ENCODE measurements at places on chromosomes 1 and 21.

GRCh38 chr1:7526867-7527732 is 244.0 kb upstream of the VAMP3 start:
- DNase-seq: no peak

DNA sequence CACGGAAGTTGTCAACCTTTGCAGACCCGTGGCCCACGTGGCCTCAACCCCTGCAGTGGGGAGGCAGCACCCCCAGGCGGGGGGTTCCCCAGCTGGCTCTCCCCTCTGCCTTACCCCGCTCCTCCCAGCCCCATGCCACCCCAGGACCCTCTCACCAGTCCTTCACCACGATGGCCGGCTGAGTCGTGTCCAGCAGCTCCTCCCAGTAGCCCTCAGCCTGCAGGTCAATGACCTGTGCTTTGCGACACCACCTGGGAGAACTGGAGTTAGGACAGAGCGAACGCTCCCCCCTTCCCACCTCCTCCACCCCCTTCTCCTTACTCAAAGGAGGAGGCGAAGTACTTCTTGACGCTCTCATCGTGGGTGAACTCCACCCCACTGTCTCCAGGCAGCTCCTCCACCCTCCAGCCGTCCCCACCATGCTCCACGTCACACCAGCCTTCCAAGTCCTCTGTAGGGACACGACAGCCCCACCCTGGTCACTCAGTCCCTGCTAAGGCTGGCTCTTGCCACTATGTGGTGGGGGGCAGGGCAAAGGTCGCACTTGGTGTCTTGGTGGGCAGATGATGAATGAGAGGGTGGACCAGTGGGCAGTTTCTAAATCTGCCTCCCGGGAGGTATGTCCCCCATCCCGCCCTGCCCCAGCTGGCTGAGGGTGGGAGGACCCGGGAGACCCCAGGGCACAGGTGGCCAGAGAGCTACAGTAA is 4.5 kb downstream of the FBXO2 start:
- no peak for DNase-seq

DNA sequence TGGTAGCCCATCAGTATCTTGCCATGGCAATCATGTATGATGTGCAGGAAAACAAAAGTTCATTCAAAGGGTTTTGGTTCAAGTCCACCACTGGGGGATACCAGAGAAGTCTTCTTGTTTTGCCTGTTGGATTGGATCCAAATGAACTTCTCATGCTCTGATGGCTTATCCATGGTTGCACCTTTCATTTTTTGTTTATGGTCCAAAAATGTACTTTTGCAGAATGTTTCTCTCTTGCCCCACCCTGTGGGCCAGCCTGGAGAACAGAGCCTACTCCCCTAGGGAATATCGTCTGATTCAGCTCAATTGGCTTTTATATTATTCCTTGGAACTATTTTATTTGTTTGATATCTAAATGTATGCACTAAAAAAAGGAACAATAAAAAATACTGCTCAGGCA is 20.1 kb upstream of the CLCA1 start:
- DNase-seq: no peak

DNA sequence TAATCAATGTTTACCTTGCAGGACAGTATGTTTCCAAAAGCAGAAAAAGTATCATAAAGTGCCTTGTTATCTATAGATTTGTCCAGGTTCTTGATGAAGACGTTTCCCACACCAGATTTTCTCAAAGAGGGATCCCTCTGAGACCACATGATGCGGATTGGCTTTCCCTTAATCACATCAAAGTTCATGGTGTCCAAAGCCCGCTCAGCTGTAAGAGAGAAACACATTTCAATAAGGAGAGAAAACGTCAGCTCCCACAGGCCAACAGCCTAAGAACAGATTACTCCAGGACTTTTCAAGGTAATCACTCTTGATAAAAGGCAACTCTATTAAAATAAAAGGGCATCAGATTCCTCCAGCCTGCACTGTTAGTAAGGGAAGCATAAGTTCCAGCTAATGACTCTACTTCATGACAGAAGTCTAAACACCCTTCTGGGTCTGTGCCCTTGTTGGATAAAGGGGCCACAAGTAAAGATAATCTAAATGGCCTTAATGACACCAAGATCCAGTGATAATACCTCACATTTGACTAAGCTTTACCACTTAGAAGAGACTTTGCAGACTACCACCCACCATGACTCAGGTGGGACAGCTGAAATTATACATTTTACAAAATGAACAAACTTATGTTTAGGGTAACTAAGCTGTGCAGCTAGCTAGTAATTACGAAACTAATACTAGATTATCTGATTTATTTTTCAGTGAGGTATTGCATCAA is 4.1 kb downstream of the PABPC4 start:
- DNase-seq: no peak

GRCh38 chr1:119310301-119310700 is 58.3 kb upstream of the HAO2 start:
- no peak for DNase-seq

GRCh38 chr21:38234395-38235142 is 22.2 kb upstream of the KCNJ15 start:
- DNase-seq: no peak

- DNase-seq: no peak
Measured at GRCh38 chr1:198121056-198121826, 35.6 kb upstream of the NEK7 start.

- DNase-seq: no peak
Measured at GRCh38 chr1:2251786-2252185, 23.7 kb downstream of the SKI start.

- DNase-seq: no peak
Measured at GRCh38 chr1:209433649-209434031, 149.9 kb upstream of the CAMK1G start.

- DNase-seq: peak; percentile 24
Measured at GRCh38 chr21:31629972-31630711, 29.4 kb upstream of the SOD1 start.

GRCh38 chr1:185453496-185454192 is 136.6 kb upstream of the IVNS1ABP start:
- DNase-seq: no peak

DNA sequence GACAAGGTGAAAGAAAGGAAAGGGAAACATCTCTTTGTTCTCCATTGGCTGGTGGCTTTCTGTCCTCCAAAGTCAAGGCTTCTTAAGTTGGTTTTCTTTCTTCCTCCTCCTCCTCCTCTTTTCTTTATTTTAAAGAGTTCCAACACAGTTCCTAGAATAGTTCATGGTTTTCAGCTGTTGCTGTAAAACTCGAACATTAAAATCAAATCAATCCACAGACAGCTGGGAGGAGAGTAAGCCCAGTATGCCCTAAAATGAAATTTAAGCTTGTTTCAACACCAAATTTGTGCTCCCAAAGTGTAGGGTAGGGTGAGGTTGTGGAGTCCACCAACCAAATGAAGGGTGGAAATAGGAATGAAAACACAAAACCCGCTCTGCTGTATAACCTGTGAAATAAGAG is 10.5 kb upstream of the CPLANE2 start:
- no peak for DNase-seq

DNA sequence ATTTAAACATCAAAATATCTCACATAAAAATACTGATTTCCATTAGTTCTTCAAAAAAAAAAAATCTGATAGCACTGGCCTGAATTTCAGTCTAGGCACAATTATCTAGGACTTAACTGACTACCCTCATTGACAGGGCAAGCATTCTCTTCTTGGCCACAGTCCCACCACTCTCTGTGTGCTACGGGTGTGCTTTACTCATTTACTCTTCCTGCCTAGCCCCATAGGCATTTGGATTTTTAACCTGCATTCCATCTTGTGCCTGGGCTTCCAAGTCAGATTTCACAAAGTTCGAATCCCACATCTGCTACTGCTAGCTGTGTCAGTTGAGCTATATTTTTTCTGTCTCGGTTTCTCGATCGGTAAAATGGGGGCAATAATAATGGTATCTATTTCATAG is 38.0 kb downstream of the PTPN14 start:
- no peak for DNase-seq

DNA sequence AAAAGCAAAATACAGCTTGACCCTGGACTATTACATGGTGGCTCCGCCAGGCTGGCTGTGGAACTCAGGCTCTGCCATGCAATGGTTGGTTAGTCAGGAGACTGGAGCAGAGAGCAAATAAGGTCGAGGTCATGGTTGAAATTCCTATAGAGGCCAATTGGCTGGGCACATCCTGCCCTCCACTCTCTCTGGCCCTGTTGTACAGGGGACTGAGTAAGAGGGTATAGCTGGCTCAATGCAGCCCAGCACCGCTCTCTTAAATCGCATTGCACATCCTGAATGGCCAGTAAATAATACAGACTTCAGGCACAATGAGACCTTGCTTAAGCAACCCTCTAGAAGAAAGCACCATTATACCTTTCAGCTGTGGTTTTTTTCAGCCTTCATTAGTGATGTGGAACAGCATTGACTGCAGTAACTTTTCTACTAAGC is 59.3 kb upstream of the PPP2R5A start:
- DNase-seq: no peak

DNA sequence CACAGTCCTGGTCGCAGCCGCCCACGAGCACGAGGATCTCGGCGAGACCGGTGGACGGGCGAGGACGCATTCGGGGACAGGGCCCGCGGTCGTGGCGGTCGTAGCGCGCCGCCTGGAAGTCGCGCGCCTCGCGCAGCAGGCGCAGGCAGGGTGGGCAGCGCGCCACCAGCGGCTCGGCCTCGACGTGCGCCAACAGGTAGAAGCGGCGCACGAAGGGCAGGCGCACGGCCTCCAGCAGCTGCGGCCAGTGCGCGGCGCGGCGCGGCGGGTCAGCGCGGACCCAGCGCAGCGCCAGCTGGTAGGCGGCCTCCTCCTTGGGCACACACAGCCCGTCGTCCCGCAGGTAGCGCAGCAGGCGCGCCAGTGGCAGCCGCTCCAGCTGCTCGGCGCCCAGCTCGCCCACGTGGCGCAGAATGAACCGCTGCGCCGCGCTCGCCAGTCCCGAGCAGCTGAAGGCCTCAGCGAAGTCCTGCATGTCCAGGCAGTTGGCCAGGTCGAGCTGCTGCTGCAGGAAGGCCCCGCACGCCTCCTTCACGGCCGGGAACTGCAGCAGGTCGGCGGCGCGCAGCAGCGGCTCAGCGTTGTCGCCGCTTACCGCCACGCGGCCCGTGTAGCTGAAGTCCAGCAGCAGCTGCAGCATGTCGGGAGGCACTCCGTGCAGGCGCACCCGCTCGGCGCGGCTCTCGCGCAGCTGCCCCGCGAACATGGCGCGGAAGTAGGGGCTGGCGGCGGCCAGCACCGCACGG is 573 bp downstream of the KLHL21 start:
- DNase-seq: peak; percentile 48

- DNase-seq: peak; percentile 8
Measured at GRCh38 chr1:111032295-111032897, 68.7 kb upstream of the LRIF1 start.

GRCh38 chr1:224368409-224368808 is 11.7 kb downstream of the CNIH4 start:
- DNase-seq: no peak

GRCh38 chr1:31261916-31262315 is 22.2 kb upstream of the NKAIN1 start:
- DNase-seq: no peak

- DNase-seq: no peak
Measured at GRCh38 chr1:167611983-167612382, 18.0 kb upstream of the RCSD1 start.

DNA sequence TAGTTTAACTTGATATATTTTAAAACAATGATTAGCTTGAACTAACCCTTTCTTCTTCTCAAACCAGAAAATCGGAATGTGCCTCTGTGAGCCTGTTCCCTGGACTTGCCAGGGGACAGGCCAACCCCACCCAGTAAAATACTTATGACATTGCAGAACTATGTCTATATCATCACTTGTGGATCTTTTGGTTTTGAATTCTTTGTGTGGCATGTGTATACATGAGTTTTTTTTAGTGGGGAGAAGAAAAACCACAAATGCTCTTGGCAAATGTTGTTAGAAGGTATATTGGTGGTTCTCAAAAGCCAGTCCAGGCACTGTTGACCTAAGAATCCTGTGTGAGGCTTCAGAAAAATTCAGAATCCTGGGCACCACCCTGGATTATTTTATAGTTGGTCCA is 347.4 kb downstream of the SIPA1L2 start:
- no peak for DNase-seq

GRCh38 chr1:27650539-27651175 is 15.7 kb upstream of the FGR start:
- no peak for DNase-seq

DNA sequence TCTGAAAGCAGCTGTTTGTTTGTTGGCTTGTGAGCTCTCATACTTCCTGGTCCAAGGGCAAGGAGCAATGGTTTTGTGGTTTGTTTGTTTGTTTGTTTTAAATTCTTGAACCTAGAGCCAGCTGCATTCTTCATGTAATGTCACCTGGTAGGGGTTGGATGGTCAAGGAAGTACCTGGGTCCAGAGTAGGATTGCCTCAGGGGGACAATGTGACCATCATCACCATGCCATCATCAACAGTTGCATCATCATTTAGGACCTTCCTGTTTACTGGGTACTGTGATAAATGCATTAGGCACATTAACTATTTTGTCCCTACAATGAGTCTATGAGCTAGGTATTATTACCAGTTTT is 14.7 kb upstream of the MYOG start:
- DNase-seq: no peak

GRCh38 chr1:47192458-47193384 is 2.9 kb upstream of the PDZK1IP1 start:
- DNase-seq: peak; percentile 62

DNA sequence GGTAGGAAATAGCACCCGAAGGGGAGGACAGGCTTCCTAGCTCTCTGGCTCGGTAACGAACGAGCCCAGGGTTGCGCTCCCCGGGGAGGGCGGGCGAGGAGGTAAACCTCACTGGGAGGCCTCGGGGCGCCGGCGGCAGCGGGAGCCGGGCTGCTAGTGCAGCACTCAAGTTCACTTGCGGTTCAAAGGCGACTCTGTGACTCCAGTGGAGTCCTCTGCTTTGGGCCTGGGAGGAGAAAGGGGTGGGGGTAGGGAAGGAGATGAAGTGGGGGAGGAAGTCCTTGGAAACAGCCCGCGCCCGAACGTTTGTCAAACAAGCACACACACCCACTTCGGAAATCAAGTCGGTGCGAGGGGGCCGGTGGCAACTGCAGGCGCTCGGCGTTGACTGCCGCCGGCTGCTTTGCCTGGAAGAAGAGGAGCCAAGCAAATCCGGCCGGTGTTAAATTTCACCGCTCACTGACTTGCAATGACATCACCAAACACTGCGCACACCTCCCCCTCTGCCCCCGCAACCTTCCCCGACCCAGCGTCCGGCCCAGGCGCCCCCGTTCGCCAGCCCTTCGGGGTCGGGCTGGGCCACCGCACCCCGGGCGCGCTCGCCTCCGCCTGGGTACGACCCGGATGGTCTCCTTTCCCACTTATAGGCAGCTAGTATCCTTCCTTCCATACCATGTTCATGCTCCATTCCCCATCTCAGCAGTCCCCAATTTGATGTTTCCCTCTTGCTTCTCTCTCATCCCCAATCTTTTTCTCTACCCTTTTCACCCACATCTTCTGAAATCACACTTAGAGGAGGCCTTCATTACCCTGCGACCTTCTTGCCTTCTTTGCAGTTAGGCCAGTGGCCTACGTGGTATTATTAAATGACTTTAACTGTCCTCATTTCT is at the start of gene COL24A1:
COL24A1 (minus strand) TSS at position 207 of the 890 bp plus-strand sequence. CDS start 376 bp downstream, outside the sequence.
- no peak for DNase-seq
